A673 (cell line): ENCODE measurements at places on chromosomes 2 and 18. TPM values are rescaled to one million over a fixed set of nuclear protein-coding genes. Genes with fewer than 3 reads are reported as not detected.

DNA sequence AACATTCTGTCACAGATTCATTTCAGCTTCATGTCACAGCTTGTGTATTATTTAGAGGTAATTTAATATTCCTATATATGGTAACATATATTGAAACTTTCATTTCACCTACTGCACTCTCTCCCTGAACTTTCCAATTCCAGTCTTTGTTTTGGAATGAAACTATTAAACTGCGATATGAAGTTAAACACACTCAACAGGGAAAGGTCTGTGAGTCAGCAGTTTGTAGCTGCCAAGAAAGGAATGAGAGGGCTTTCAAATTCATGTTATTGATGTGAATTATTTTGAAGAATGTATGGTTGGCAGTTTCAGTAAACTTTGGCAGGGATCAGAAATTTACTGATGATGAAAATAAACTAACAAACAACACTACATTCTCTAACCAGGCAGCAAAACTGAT is 148.3 kb downstream of the HNMT start:
- no peak overlapping the region for H3K4me3 ChIP-seq
- no peak for DNase-seq
- no peaks in the 10 kb centered on the region for H3K4me1 ChIP-seq

- DNase-seq, result no peak
- peaks cover 15% of the 10 kb centered on the region for H3K4me1 ChIP-seq
- no peak overlapping the region for H3K4me3 ChIP-seq
- H3K27me3 ChIP-seq, result no peaks in the 10 kb centered on the region
- H3K27ac ChIP-seq, result no peak overlapping the region
- no peaks in the 10 kb centered on the region for H3K36me3 ChIP-seq
These were observed 62.2 kb downstream of the RPL37A start for GRCh38 chr2:216560838-216561270.

DNA sequence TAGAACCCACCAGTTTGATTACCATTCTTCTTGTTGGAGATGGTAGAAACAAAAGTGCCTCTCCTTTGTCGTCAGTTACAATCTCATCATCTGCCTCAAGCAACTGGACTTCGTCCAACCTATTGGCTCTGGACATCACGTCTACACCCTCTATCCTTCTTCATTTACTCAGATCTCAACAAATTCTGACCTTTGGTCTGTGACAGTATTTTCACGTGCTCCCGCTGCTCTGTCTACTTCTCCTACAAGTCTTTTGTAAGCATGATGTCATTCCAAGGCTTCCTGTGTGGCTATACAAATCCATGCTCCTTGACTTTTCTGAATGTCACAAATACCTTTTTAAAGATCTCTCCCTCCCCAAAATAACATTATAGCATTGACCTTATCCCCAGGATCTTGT is 43.0 kb upstream of the PID1 start:
- H3K27ac ChIP-seq, result no peak overlapping the region
- H3K4me1 ChIP-seq, result no peaks in the 10 kb centered on the region
- no peaks in the 10 kb centered on the region for H3K27me3 ChIP-seq
- no peak overlapping the region for H3K4me3 ChIP-seq
- no peak for DNase-seq

GRCh38 chr2:119494163-119494790 is 30.0 kb downstream of the SCTR start:
- no peak overlapping the region for H3K4me3 ChIP-seq
- DNase-seq, result no peak
- peaks cover 5% of the 10 kb centered on the region for H3K4me1 ChIP-seq

- no peak for DNase-seq
- no peaks in the 10 kb centered on the region for H3K4me1 ChIP-seq
- no peaks in the 10 kb centered on the region for H3K36me3 ChIP-seq
- no peak overlapping the region for H3K27ac ChIP-seq
- no peak overlapping the region for H3K4me3 ChIP-seq
- no peaks in the 10 kb centered on the region for H3K27me3 ChIP-seq
These were observed 79.2 kb downstream of the SETBP1 start for GRCh38 chr18:44759925-44760342.

DNA sequence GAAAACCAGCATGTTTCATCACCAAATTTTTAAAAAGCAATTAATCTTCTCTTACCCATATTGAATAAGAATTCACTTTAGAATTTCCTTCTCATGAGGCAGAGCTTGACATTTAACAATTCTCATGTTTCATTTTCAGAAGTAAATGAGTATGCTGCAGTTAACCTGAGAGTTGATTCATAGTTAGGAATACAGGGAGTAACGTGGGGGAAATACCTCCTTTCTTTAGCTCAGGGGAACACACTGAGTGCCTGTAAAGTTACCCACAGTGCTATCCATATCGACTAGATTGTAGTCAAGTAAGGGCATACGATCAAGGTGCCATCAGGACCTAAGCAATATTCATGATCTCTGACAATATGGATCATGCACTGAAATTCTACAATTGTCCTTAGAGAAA is 38.9 kb upstream of the ATIC start:
- H3K36me3 ChIP-seq, result no peaks in the 10 kb centered on the region
- H3K27ac ChIP-seq, result no peak overlapping the region
- H3K4me1 ChIP-seq, result peaks cover 7% of the 10 kb centered on the region
- DNase-seq, result no peak

DNA sequence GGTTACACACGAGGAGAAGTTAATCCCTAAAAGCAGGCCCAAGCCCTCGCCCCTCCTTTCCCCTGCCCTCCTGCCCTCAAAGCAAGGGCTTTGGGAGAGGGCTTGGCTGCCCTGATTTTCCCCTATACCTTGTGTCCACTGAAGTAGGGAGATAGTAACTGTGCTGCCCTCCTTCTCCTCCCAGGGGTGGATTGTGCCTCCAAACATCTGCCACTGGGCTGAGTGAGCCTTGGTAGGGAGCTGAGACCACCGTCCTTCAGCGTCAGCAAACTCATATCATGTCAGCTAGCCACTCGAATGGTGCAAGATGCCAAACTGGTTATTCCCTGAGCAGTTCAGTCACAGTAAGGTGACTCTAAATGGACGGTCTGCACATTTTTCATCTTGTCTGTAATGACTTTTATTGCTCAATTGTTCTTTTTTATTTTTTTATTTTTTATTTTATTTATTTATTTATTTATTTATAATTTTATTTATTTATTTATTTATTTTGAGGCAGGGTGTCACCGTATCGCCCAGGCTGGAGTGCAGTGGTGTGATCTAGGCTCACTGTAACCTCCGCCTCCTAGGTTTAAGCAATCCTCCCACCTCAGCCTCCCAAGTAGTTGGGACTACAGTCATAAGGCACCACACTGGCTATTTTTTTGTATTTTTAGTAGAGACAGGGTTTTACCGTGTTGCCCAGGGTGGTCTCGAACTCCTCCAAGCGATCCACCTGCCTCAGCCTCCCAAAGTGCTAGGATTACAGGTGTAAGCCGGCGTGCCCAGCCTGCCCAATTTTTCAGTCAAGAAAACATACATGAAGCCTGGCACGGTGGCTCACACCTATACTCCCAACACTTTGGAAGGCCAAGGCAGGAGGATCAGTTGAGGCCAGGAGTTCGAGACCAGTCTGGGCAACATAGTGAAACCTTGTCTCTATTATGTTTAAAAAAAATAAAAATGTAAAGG is 8.7 kb downstream of the PCBP1 start:
- DNase-seq, result no peak
- no peaks in the 10 kb centered on the region for H3K36me3 ChIP-seq
- H3K27me3 ChIP-seq, result no peaks in the 10 kb centered on the region

DNA sequence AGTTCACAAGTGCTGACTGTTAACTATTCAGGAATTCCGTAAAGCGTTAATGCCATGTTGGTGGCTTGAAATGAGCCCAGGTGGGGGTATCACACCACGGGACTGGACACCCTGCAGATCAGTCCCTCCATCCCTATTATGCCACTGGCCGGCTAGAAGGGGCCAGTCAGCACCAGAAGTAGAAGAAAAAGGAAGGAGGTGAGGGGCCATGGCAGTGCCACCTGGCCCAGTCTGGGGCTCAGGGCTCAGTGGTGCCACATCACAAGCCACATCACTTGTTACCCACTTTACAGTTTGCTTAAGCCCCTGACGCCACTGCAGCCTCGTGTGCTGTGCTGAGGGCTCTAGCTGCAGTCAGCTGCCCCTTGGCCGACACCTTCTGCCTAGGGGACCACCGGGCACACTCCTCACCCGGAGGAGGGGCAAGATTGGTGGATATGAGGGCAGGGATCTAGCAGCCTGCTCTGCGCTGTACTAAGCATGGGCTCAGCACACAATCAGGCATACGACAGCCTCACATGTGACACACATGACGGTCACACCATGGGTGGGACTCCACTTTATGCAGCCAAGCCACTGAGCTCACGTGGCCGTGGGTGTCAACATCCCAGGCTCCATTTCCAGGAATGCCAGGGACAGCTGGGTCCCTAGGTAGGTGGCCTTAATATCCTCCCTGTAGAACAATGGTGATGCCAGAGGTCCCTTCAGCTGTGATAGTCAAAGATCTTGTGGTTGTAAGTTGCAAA is 3.6 kb downstream of the LIMS2 start:
- no peaks in the 10 kb centered on the region for H3K4me1 ChIP-seq
- H3K36me3 ChIP-seq, result no peaks in the 10 kb centered on the region
- H3K27ac ChIP-seq, result no peak overlapping the region
- H3K4me3 ChIP-seq, result no peak overlapping the region

DNA sequence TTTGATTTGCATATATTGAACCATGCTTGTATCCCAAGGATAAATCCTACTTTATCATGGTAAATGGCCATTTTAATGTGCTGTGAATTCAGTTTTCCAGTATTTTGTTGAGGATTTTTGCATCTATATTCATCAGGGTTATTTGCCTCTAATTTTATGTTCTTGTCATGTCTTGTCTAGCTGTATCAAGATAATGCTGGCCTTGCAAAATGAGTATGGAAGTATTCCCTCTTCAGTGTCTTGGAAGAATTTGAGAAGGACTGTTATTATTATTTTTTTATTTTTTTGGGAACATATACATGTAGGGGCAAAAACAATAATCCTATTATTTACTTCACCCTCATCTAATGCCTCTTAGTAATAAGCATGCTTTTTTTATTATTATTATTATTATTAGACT is 398.0 kb upstream of the KCNH7 start:
- DNase-seq, result no peak
- no peaks in the 10 kb centered on the region for H3K36me3 ChIP-seq
- H3K27me3 ChIP-seq, result no peaks in the 10 kb centered on the region
- no peak overlapping the region for H3K4me3 ChIP-seq

GRCh38 chr2:1784087-1784486 is 39.8 kb upstream of the PXDN start:
- no peak for DNase-seq
- H3K27ac ChIP-seq, result no peak overlapping the region
- peaks cover 5% of the 10 kb centered on the region for H3K4me1 ChIP-seq
- H3K36me3 ChIP-seq, result no peaks in the 10 kb centered on the region
- H3K27me3 ChIP-seq, result no peaks in the 10 kb centered on the region

DNA sequence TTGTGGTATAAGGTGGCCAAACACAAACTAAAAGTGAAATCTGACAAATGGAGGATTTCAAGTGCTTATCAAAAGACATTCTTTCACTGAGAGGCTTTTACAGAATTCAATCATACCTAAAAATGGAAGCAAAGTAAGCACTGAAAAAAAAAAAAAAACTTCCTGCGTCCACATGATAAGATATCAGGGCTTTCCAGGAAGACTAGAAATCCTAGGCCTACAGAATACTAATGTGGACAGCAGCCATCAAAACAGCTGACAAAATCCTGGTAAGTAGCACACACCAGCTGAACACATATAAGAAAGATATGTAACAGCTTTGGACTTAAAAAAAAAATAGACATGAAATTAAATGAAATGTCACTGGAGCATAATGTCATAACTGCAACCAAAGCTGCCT is 178.2 kb downstream of the SUCLG1 start:
- H3K4me3 ChIP-seq, result no peak overlapping the region
- no peaks in the 10 kb centered on the region for H3K4me1 ChIP-seq
- H3K27me3 ChIP-seq, result no peaks in the 10 kb centered on the region
- DNase-seq, result no peak

- no peak for DNase-seq
- H3K27me3 ChIP-seq, result no peaks in the 10 kb centered on the region
- no peak overlapping the region for H3K27ac ChIP-seq
- no peaks in the 10 kb centered on the region for H3K4me1 ChIP-seq
- H3K4me3 ChIP-seq, result no peak overlapping the region
These were observed 24.7 kb upstream of the PTPN2 start for GRCh38 chr18:12908706-12909105.

DNA sequence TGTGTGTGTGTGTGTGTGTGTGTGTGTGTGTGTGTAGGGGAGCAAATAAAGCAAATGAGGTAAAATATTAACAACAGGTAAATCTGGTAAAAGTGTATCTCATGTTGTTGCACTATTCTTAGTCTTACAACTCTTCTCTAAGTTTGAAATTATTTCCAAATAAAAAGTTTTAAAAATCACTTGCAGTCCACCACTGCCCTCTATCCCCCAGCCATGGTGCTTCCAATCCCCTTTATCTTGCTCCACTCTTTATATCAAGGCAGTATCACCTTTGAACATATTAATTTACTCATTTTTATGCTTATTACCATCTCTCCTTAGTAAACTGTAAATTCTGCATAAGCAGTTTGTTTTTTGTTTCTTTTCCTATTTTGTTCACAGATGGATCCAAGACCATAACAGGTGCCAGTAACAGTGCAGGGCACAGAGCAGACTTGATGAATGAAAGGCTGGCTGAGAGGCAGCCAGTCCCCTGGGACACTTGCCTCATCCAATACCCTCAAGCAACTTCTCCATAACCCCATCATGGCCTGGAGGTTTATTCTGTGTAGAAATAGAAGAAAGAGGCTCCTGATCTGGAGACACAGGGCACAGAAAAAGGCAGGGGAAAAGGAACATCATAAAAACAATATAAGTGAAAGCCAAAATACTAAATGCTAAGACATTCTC is 67.6 kb downstream of the LDAH start:
- H3K36me3 ChIP-seq, result no peaks in the 10 kb centered on the region
- no peak for DNase-seq
- H3K4me1 ChIP-seq, result no peaks in the 10 kb centered on the region
- no peaks in the 10 kb centered on the region for H3K27me3 ChIP-seq
- no peak overlapping the region for H3K4me3 ChIP-seq

DNA sequence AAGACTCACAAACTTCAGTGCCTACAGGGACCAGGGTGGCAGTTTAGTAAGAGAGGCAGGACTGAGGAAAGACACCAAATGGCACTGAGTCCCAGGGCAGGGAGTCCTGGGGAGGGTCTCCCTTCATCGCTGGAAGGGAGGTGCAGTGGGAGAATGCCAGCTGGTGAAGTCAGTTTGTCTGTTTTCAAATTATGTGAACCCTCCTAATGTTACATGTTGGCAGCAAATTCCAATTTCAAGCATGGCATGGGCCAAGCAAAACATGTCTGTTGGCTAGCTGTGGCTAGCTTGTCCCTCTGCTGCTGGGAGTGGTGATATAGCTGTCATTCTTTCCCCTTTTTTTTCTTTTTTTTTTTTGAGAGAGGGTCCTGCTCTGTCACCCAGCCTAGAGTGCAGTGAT is 55.9 kb upstream of the HAAO start:
- H3K4me1 ChIP-seq, result no peaks in the 10 kb centered on the region
- no peak overlapping the region for H3K4me3 ChIP-seq
- no peak for DNase-seq
- no peaks in the 10 kb centered on the region for H3K27me3 ChIP-seq

Gene KANSL1L
- total RNA-seq, result 17.7 and 19.6 TPM in 2 replicates

Gene ZCCHC2
- total RNA-seq, result 11.5 and 12.3 TPM in 2 replicates

Gene UGT1A9
- total RNA-seq, result not detected in 2 replicates

Gene LYPD6
- 0.54 and 1.8 TPM in 2 replicates for total RNA-seq

Gene COL4A4
- total RNA-seq, result 0.11 TPM in 1 of 2 replicates, not detected in the other

Gene NEB
- 2.5 and 7.0 TPM in 2 replicates for total RNA-seq

Gene PLA2R1
- total RNA-seq, result not detected in 2 replicates
